Epithelial cell of esophagus (primary cell): ENCODE measurements at places on chromosomes 5 and 9.

DNA sequence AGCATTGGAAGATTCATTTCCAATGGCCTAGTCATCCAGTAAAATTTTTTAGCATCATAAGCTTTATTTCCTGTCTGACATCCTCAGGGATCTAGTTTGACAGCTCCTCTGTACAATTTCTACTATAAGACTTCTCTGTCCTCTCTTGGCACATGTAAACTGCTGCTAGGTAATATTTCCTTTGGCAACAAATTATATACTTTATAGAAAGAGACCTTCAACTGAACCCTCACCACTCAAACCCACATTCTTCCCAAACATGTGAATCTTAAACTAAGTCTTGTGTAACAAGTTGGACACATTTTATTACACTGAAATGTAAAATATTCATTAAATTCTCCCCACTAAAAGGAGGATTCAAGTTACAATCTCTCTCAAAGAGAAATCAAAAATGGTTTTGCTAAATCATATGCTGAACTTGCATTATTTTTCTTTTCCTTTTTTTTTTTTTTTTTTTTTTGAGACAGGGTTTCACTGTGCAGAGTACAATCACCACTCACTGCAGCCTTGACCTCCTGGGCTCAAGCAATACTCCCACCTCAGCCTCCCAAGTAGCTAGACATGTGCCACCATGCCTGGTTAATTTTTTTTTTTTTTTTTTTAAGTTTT lies 36.9 kb downstream of the SCAI start:
- DNase-seq = no peak

DNA sequence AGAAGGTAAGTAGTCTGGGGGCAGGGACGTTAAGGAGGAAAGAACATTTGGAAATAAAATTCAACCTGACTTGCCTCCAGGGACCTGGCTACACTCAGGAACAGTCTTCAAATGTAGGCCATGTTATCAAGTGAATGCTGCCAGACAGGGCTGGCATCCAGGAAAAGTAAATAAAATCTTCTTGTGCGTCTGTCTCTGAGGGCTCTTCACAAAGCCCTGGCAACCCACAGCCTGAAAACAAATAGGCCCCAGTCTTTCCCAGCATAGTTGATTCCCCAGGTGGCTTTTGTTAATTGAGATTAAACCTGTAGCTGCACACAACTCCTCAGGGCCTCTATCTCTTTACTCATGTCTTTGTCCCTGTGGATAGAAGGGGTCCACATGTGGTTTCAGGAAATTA lies 55.4 kb downstream of the STK32A start:
- DNase-seq = no peak

DNA sequence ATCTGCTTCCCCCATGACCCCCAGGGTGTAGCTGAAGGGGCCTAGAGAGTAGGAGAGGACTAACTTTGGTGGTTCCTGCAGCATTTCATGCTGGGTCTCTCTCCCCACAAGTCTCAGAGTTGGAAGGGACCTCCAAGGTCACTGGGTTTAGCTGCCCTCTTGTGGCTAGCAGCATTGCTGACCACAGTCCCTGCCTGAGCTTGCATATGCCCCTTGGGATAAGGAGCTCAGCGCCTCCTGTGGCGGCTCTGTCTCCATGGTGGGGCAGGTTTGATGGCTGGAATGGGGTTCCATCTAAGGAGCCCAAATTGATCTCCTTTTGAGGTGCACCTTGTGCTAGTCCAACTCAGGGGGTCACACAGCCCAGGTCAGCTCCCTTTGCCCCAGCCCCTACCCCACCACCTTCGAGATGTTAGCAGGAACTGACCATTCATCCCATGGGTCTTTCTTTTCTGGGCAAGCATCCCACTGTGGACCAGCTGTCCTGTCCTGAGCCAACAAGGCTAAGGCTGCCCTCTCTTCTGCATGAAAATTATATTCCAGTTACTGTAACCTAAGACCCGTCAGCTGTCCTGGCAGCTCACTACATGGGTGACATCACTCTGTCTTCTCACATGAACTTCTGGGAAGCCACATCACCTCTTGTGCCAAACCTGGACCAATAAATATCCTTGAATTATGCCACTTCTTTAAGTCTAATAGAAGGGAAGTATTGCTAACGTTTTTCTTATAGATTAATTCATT lies 196.2 kb downstream of the HSPA4 start:
- no peak for DNase-seq

DNA sequence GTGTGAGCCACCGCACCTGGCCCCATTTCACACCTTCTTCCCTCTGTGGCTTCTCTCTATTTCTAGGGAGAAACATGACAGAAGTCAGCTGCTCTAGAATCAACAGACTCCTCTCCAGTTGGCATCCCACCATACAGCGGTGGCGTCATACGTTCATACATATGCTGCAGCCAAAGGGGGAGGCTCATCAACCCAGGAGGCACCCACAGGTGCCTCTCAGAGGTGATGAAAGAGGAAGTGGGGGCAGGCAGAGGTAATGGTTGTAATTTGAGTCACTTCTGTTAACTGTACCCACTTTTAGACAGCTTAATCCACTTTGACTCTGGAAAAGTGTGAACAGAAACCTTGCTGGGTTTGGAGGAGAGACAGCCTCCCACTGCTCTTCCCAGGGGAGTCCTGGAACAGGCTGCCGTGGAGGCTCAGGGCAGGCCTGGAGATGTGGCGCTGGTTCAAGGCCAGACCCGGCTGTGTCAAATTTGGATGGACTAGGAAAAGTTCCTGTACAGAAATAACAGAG lies 47.3 kb upstream of the SUB1 start:
- no peak for DNase-seq

DNA sequence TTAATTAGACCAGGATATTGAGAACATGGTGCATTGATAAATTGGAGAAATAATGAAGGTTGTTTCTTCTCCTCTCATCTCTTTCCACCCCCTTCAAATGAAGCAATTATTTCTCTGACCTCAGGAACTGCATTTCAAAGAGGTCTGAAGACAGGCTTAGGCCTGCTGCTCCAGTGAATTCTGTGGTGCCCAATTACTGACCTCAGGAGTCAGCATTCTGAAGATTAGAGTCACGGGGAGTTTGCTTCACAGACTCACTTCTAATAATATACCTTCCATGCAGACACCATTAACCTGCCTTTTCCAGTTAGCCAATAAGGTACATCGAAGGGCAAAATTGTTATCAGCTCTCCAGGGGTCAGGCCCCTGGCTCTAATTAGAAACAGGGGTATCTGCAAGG lies 270.9 kb downstream of the GAS1 start:
- DNase-seq = peak; percentile 8

GRCh38 chr9:6506571-6506970 lies 93.6 kb downstream of the UHRF2 start:
- DNase-seq = peak; percentile 27

DNA sequence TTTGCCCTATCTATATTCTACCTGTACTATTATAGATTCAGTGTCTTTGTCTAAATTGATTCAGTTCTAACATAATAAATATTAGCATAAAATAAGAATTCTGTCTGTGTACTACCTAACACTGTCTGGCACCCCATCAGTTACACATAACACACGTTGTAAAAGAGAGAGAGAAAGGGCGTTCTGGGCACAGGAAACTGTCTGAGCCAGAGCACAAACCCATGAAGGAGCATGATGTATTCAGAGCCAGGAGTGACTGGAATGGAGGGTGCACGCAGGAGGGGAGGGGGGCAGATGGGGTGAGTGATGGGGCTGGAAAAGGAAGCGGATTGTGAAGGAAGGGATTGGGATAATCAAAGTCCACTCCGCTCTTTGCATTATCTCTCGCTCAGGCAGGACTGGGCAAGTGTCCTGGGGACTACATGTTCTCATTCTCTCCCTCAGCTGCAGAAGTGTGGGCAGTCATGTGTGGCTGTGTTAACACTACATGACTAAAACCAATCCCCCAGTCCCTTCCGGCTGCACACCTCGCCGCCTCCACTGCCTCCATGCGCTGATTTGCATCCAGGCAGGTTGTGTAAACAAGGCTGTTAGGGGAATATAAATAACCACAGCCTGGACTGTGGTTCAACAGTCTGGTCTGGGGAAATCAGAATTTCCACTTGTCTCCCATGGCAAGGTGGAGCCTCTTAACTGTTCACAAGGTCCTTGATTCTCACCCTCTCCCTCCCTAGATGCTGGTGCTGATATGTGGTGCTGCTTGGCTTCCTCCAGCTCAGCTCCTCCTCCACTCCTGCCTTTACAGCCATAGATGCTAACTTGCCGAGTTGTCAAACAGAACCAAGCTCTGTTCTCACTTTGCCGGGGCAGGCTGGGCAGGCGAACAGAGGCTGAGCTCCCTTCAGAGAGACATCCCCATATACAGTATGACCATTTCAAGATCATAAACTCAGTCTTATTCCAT lies 367.5 kb upstream of the BRINP1 start:
- DNase-seq = no peak

DNA sequence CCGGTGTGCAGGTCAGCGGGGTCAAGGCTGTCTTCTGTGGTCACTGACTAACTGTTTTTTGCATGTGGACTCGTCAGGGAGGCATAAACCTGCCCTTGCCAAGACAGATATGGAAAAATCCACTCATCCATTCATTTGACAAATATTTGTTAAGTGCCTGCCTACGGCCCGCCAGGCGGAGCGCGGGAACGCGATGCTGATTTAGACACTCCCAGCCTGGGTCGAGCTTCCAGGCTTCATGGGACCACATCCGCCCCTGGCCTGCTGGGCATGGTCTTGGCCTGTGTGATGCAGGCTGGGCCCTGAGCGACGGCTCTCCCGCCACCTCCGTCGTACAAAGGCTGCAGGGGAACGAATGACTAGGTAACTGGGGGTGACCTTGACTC lies 18.1 kb downstream of the MYMK start:
- no peak for DNase-seq

DNA sequence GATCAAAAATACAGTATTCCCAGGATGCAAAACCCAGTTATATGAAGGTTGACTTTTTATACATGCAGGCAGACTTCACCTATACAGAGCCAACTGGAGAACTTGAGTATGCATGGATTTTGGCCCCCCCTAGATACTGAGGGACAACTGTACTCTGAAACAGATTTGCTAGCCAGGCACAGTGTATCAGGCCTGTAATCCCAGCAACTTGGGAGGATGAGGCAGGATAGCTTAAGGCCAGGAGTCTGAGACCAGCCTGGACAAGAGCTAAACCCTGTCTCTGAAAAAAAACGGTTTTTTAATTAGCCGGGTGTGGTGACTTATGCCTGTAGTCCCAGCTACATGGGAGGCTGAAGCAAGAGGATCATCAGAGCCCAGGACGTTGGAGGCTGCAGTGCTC lies 21.9 kb downstream of the PTBP3 start:
- DNase-seq = no peak

DNA sequence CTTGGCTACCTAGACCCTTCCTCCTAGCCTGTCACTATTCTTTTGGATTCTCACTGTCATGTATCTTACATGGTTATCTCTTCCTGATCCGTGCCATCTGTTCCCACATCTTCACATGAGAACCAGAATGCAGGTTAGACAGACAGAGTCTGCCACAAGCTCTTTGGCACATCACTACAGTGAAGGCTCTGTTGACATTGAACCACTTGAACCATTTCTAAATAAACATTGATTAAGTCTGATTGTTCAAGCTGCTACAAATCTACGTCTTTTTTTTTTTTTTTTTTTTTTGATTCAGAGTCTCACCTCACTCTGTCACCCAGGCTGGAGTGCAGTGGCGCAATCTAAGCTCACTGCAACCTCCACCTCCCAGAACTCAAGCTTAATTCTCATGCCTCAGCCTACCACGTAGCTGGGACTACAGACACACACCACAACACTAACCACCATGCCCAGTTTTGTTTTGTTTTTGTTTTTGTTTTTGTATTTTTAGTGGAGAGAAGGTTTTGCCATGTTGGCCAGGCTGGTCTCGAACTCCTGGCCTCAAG lies 85.1 kb upstream of the LRRTM2 start:
- DNase-seq = no peak

DNA sequence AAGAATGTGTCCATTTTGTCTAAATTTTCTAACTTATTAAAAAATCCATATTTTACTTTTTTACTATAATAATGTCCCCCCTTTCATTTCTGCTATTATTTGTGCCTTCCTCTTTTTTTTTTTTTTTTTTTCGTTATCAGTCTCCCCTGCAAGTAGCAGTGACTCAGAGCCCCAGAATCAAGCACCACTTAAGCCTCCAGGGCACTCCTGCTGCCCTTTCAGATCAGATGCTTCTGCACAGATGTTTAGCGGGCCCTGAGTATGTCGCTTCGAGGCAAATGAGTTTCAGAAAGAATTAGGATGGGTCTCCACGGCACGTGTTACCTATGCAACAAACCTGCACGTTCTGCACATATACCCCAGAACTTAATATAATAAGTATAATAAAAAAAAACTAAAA lies 11.7 kb downstream of the MED7 start:
- peak; percentile 20 for DNase-seq

DNA sequence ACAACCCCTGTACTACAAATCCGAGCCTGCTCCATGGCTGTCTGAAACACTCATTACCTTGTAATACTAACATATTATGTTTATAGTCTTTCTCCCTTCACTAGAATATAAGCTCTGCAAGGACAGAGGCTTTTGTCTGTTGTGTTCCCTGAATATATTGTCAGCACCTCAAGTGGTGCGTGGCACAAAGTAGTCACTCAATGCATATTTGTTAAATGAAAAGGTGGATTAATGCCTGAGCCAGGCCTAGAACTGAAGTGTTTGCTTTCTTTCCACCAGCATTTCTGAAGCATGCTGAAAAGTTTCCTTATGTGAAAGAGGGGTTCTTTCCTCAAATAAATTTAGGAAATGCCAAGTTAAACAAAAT lies 36.3 kb downstream of the ELL2 start:
- no peak for DNase-seq

DNA sequence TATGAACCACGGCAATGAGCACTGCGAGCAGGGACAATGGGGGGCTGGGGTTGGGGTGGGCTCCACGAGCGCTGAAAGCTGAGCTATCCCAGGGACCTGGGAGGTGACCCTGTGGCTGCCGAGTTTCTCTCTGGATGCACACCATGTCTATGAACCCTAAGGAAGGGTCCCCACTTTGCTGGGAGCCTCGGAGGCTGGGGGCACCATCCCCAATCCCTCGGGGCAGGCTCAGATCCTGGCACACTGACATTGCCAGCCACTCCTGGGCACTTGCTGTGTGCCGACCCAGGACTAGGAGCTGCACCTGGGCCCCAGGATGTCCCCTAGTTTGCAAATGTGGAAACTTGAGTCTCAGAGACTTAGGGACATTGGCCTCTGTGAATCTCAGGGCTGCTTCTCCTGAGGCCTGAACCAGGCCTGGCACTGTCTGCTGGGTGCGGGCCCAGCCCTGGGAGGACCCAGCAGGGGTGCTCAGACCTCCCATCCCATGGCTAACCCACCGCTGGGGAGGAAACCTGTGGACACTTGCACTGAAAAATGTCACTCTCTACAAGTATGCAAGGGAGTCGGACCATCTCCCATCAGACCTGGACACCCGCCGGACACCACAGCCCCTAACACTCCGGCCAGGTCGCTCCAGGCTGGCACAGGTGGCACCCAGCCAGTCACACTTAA lies 13.0 kb upstream of the CAMSAP1 start:
- no peak for DNase-seq

- DNase-seq = no peak
Observed at GRCh38 chr5:81696418-81697397, 54.2 kb downstream of the SSBP2 start.

DNA sequence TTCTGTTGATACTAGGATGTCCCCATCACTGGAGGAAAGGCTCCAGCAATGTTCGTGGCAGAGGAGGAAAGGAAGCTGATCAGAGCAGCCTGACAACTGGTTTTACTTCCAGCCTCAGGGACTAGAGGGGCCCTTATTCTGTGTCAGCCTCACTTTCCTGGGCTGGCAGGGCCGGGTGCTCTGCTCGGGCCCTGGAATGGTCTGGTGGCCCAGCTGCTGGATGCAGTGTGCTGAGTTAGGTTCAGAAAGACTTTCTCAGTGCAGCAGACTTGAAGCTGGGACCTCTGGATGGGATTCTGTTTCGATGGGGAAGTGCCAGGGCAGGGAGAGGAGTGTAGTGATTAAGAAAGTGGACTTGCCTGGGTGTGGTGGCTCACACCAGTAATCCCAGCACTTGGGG lies 81.0 kb downstream of the MACROH2A1 start:
- no peak for DNase-seq
